ENCODE measurements at places on chromosomes 16 and 17.
A peak's percentile ranks its signal among the peaks of the same experiment; 100 is the strongest.

- no peak for DNase-seq
Observed at GRCh38 chr17:29158488-29159275, 21.5 kb downstream of the MYO18A start.

DNA sequence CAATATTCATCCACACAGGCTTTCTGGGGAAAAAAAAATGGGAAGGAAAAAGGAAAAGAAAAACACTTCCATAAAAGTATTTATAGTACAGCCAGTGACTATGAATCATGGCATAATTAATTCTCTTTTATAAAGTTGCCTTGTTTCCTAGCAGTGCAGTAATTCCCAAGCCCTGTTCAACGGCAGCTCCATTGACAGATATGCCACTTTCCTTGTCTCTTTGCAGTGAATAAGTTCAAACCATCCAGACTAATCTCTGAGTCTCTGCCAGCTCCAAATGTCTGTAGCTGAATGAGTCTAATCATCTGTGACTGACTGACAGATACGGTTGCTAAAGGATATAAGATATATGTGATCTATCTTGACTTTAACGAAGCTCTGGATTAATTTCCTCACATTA lies 52.9 kb upstream of the KCNJ16 start:
- DNase-seq, result no peak

- no peak for DNase-seq
Observed at GRCh38 chr16:88772871-88773811, 11.9 kb downstream of the PIEZO1 start.

- peak; percentile 19 for DNase-seq
Observed at GRCh38 chr17:58335061-58335731, 6.6 kb upstream of the TSPOAP1 start.

- no peak for DNase-seq
Observed at GRCh38 chr17:39750131-39751015, 12.6 kb downstream of the GRB7 start.

DNA sequence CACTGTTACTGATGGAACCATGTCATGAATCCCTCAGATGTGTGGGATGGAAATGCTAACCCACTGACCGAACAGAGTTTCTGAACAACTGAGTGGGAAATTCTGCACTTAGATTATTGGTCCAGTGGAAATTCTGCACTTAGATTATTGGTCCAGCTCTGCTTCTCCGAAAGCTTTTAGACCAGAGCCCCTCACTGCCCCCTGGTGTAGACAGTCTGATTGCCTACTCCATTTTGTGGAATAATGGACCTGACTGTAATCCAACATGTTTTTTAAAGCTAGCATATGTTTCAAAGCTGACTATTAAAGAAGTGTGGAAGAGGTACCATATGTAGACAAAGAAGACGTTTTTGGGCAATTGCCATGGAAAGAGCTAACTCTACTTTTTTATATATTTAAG lies 50.3 kb upstream of the TBX2 start:
- DNase-seq, result no peak

GRCh38 chr17:2883544-2884213 lies 87.4 kb downstream of the RAP1GAP2 start:
- no peak for DNase-seq

GRCh38 chr17:76145231-76146052 lies 4.4 kb upstream of the FOXJ1 start:
- peak; percentile 83 for DNase-seq

GRCh38 chr16:79329967-79330366 lies 270.6 kb downstream of the MAF start:
- DNase-seq, result no peak

GRCh38 chr17:61073799-61074513 lies 325.7 kb upstream of the TBX2 start:
- no peak for DNase-seq

- no peak for DNase-seq
Observed at GRCh38 chr17:45333702-45334092, 16.9 kb upstream of the MAP3K14 start.

- DNase-seq, result no peak
Observed at GRCh38 chr17:49566668-49567071, 9.0 kb upstream of the NXPH3 start.

DNA sequence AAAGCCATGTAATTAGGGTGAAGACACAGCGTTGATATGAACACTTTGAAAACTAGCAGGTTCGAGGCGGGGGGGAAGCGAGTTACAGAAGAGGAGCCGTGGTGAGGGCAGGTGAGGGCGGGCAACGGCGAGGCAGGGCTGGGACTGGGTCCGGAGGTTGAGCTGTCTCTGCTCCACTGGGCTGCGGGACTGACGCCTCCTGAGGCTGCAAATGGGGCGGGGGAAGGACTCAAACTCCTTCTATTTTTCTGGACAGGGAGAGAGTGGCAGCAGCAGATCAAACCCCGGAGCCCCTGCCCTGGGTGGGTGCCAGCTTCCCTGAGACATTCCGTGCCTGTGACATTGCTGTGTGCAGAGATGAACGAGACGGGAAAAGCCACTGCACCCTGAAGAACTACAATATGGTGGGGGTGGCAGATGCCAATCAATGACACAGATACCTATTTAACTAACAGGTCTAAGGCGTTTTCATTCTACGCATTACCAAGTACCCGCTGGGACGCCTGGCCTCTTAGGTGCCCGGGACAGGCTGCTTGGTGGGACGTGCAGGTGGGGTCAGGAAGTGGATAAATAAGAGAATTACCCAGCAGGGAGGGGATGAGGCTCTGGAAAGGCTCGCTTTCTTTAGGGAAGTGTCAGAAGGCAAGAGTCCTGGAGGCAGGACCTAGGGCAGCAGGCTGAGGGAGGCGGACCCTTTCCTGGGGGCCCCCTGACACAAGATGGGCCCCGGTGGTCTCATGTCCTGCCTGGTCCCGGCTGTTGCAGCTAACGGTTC lies 30.4 kb downstream of the RPH3AL start:
- DNase-seq, result no peak

- DNase-seq, result peak; percentile 14
Observed at GRCh38 chr17:75830164-75831031, 13.8 kb downstream of the UNC13D start.

DNA sequence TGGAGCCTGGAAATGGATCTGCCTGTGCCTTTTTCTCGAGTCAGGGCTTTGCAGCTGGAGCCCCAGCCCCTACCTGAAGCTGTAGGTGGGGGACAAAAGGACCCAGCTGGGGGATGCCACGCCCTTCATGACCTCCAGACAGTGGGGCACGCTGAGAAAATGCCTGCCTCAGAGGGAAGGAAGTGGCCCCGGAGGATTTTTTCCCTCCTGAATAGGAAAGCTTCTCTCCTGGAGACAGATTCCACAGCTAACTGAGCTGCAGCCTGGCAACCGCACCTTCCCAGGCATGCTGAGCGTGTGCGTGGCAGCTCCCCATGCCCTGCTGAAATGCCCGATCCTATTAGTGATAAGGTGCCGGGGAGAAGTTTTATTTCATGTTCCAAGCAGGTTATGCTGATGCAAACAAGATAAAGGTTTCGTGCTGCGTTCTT lies 58.0 kb downstream of the AIPL1 start:
- DNase-seq, result no peak

GRCh38 chr17:50273654-50274040 lies 619 bp upstream of the TMEM92 start:
- no peak for DNase-seq

DNA sequence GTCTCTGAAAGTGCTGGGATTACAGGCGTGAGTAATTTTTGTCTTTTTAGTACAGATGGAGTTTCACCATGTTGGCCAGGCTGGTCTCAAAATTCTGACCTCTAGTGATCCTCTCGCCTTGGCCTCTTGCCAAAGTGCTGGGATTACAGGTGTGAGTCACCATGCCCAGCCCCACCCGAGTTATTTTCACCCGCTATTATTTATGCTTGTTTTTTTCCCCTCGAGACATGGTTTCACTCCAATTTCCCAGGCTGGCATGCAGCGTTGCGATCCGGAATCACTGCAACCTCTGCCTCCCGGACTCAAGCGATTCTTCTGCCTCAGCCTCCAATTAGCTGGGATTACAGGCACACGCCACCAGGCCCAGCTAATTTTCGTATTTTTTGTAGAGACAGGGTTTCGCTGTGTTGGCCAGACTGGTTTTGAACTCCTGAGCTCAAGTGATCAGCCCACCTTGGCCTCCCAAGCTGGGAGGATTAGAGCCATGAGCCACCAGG lies 9.2 kb downstream of the RPL23 start:
- DNase-seq, result no peak

DNA sequence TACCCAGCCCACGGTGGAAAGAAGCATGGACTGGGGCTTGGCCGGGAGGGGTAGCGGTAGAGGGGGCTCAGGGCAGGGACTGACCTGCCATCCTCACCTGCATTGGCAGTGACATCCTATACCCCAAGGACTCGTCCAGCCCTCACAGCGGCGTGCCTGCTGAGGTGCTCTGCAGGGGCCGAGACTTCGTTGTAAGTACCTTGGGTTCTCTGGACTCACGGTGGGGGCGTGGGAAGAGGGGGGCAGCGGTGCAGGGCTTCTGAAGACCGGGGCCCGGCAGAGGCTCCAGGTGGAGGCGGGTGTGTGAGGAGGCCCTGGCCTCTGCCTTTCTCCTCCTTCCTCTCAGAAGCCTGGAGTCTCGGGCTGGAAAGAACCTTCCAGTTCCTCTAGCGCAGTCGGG lies 25.5 kb downstream of the POLR3E start:
- DNase-seq, result no peak

DNA sequence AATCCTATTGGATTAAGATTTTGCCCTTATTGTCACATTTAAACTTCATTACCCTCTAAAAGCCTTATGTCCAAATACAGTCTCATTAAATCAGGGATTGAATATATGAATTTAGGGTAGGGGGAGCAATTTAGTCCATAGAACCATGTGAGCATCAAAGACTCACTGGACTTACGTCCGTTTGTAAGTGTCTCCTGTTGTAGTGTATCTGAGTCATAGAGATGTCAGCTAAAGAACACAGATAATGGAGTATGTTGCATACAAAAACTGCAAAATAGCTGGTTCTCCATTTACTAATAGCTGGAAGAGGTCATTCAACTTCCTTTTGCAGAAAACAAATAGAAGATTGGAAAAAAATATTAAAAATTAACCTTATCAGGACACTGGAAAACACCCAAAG lies 599.1 kb upstream of the SOX9 start:
- DNase-seq, result no peak

- no peak for DNase-seq
Observed at GRCh38 chr17:76540381-76541300, 797 bp downstream of the PRCD start.

DNA sequence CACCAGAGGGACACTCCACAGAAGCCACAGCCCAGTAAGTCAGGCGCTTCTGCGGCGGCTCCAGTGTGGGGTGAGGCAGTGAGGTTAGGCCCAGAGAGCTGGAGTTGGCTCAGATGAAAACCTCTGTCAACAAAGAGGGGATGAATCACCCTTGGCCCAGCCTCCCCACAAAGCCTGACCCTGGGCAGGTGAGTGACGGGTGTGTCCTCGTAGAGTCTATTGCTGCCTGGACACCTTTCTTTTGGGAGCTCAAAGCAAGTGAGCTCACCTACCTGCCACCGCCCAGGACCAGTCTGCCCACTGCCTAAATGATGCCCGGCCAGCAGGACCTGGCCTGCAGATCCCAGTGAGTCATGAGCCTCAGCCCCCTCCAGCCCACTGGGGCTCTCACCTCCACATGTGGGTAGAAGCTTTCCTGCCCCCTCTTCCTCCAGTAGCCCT lies 24.9 kb upstream of the DBNDD1 start:
- DNase-seq, result no peak

DNA sequence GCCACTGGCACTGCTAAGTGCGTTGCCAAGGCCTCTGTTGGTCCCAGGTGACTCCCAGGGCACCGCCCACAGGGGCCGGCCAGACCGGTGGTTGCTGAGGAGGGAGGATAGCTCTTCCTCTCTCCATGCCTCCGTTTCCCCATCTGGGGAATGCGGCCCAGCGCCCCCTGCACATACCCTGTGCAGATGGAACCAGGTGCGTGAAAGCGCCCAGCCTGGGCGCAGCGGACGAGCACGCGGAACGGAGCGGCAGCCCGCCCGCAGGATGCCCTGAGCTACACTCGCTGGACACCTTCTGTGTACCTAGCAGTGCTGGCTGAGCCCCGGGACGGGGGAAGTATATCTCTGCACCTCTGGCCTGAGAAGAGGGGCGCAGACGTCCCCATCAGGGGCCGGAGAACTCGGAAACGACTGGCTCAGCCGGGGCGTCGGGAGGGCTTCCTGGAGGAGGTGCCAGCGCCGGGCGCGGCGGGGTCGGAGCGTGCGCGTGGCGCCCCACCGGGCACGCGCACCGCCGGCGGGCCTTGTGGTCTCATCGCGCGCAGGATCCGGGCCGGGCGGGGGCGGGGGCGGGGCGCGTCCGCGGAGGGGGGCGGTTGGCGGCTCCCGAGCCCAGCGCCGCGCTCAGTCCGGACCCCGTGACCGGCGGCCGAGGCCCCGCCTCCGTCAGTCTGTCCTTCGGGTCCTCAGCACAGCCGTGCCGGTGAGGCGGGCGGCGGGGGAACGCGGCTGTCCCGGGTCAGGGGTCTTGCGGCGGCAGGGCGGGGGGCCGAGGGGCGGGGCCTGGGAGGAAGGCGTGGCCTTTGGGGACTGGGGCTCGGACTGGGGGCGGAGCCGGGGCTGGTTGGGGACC lies at the start of the genes CCDC78 and HAGHL:
CCDC78 (minus strand) TSS at position 6 of the 853 bp plus-strand sequence. CDS start 76 bp downstream, outside the sequence.
HAGHL (plus strand) TSS at position 669 of the 853 bp plus-strand sequence. CDS start 404 bp downstream, outside the sequence.
- DNase-seq, result peak; percentile 33

DNA sequence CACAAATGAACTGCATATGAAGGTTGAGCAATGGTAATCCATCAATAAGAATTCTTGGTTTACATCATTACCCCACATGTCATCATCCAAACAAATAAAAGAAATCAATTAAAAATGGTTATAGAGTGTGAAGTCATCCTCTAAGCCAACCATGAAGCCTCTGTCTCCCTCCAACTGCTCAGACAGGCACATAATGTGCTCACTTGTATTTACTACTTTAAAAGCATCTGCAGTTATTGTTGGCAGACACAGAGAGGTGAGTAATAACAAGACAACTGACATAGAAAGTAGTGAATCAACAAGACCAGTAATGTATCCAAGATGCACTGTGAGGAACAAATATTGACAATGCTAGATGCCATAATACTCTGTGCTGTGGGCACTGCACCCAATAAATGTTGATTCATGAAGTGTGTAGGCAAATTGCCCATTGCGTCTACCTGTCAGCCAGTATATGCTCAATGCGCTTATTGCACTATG lies 20.0 kb downstream of the ADAMTS18 start:
- no peak for DNase-seq

- DNase-seq, result no peak
Observed at GRCh38 chr17:76147211-76148014, 6.4 kb upstream of the FOXJ1 start.

- DNase-seq, result peak; percentile 12
Observed at GRCh38 chr16:17194190-17194780, 276.5 kb downstream of the XYLT1 start.

DNA sequence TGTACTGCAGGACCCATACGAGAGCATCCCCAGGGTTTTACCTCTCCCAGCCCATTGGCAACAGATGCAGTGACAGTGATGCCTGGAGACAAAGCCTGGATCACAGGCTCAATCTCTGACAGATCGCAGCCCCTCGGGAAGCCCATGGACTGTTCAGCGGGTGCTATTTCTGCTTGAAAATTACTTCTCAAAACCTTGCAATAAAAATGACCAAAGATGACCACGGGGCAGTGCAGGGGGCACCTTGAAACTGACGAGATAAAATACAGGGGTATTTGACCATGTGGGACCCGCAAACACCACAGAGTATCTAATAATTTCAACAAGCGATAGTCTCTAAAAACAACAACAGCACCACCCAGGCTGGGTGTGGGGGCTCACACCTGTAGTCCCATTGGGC lies 118.3 kb downstream of the C16orf95 start:
- DNase-seq, result no peak

GRCh38 chr16:1293921-1294656 lies 15.3 kb upstream of the UBE2I start:
- DNase-seq, result no peak

- no peak for DNase-seq
Observed at GRCh38 chr17:38354466-38354865, 2.8 kb downstream of the SOCS7 start.
